ENCODE measurements at places on chromosomes 6 and 20.
A peak's percentile ranks its signal among the peaks of the same experiment; 100 is the strongest.

- DNase-seq, result no peak
Measured at GRCh38 chr6:137869549-137870307, 2.7 kb downstream of the TNFAIP3 start.

DNA sequence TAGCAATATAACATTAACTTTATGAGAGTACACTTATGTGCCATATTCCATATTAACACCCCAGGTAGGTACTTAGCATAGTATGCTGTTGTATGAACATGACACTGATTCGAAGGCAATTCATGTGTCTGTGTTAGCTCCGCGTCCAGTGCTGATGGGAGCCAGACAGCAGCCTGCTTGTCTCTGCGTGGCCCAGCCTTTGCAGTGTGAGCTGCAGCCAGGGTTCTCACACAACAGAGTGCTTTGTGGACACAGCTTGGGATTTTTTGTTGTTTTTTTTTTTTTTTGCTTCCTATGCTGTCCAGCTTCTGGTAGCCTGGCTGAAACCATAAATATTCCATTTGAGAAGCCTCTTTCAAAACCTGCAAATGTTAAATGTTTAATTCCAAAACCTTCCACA lies 350.9 kb downstream of the SMOC2 start:
- no peak for DNase-seq

GRCh38 chr6:90025523-90026061 lies 131.3 kb downstream of the GJA10 start:
- peak; percentile 52 for DNase-seq

GRCh38 chr6:36999061-36999750 lies 6.2 kb upstream of the FGD2 start:
- no peak for DNase-seq

- DNase-seq, result no peak
Measured at GRCh38 chr6:7173843-7174503, 66.2 kb downstream of the RREB1 start.

- no peak for DNase-seq
Measured at GRCh38 chr6:53924821-53925422, 130.1 kb downstream of the LRRC1 start.

DNA sequence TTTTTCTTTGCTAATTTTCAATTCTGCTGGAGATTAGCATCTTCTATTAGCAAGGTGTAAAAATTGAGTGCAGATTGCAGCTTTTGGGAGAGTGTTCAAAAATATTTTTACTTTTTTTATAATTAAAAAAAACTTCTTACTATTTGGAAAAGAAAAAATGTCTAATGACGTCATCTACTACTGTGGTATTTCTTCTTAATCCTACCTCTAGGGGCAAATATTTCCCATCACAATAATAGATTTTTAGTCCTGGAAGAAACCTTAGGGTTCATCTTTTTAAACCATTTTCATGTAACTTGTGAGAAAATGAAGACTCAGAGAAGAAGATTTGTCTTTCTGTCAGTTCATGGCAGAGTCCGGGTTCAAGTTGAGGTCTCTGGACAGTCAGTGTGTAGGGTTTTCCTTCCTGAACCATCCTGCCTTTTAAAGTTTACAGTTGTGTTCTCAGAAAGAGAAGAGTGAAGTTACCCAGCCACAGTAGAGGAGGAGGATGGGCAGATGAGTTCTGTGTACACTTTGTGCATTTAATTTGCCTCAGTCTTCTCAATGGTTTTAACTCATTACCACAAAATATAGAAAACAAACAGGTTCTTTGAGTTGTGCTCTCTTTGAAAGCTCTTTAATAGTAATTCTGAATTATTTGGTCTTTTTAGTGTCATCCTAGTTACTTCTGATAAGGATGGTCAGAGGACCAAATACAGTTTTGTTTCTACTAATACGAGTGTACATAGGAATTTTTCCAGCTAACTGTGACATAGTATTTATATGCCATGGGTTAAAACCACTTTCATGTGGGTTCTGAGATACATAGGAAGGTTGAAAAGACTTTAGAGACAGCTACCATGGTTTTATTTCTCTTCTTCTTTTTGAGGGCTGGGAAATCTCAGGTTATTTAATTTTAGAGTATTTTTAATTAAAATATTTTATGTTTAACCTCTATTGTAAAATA lies 184.7 kb downstream of the CDKAL1 start:
- no peak for DNase-seq

DNA sequence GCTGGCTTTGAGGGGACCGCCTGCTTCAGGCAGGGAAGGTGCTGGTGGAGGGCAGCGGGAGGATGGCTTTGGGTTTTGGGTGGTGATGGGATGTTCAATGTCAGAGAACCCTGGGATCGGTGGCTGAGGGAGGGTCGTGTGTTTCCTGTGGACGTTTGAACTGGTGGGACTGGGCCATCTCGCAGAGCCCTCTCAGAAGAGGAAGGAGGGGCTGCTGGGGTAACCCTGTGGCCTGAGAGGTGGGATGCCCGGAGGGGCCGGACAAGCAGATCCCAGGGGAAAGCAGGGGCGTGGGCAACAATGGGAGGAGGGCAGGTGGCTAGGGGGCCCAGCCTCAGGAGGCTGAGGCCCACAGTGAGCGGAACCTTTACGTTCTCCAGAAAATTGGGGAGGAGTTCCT lies 34.9 kb downstream of the PYGB start:
- no peak for DNase-seq

DNA sequence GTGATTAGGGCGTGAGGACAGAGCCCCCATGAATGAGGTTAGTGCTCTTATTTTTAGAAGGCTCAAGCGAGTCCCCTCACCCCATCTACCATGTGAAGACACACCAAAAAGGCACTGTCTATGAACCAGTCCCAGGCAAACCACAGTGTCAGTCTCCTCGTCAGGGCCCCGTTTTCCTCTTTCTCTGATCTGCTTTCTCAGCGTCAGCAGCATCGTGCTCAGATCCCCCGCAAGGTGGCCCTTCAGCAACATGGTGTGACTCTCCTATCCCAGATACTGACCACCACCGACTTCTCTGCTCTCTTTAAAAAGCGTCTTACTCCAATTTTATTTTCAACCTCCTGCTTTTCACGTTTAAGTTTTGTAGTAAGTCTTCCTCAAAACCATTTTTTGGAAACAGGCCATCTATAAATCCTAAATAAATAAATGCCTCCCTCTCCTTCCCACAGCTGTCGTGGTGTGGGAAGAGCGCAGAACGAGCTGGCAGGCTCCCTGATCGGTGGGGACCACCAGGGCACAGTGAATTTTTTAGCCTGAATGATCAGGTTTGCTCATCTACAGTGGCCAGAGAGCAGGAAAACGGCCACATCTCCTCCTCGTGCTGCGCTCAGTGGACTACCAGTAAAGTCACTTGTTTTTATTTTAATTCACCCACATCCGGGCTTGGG lies 113.1 kb downstream of the BMP7 start:
- DNase-seq, result no peak

DNA sequence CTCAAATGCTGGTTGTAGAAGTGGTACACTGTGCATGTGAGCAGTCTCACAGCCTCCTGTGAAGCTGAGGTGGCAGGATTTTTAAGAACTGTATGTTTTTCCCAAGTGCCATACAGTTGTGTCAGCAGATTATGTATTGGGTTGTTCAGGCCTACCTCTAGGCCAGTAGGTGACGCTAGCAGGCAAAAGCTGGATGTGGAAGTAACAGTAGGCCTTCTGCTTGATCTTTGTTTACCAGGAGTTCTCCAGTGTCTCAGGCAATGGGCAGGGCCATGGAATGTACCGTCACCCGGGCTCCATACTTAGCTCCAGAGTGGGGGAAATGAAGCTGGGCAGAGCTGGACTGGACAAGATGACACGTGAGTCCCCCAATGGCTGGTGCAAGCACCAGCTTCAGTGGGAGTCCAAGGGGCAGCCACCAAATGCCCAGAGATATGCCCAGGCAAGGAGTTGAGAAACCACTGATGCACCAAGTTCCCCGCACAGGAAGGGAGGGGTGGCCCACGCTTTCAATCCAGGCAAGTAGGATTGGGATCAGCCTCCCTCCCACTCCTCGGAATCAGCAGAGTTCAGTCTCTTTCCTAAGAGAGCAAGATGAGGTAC lies 289.7 kb downstream of the HTR1B start:
- peak; percentile 1 for DNase-seq

- no peak for DNase-seq
Measured at GRCh38 chr6:10449751-10450150, 34.9 kb upstream of the TFAP2A start.

DNA sequence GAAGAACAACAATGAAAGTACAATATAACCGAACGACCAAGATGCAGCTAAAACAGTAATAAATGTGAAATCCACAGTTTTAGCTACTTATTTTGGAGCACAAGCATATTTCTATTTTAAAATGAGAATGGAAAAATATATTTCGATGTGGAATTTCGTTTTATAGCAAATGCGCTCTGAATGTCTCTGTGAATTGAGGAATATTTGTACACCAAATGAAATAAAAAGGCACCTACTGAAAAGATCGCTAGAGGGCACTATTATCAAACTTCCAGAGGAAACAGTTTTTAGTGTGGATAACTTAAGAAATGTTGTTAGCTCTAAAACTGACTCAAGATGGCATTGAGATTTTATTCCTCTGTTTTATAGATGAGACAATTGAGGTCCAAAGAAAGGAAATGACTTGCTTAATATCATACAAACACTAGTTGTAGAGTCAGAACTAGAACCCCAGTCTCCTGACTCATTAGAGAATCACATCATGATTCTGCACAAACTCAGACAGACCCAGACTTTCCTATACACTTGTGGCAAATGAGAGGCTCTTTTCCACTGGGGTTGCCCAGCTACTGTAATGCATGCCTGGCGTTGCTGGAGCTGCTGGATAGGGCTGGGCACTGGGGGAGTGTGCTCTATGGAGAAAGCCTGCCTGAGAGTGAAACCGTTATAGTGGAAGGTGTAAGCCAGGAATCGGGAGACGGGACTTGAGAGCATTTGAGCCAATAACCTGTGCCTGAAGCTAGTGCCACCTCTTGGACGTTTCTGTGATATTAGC lies 51.9 kb downstream of the GCLC start:
- peak; percentile 66 for DNase-seq

DNA sequence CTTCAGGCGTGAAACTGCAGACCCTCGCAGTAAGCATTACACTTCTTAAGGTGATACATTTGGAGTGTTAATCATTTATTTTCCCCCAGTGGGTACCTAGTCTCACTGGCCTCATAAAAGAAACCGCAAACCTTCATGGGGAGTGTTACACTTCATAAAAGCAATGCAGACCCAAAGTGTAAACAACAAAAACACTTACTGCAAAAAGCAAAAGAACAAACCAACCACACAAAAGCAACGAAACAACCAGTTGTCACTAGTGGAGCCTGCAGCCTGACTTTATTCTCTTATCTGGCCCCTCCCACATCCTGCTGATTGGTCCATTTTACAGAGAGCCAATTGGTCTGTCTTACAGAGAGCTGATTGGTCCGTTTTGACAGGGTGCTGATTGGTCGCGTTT lies 23.8 kb downstream of the LY86 start:
- DNase-seq, result no peak

- no peak for DNase-seq
Measured at GRCh38 chr6:145258122-145258521, 477.2 kb downstream of the EPM2A start.

- no peak for DNase-seq
Measured at GRCh38 chr6:39005774-39006173, 42.8 kb upstream of the GLP1R start.

DNA sequence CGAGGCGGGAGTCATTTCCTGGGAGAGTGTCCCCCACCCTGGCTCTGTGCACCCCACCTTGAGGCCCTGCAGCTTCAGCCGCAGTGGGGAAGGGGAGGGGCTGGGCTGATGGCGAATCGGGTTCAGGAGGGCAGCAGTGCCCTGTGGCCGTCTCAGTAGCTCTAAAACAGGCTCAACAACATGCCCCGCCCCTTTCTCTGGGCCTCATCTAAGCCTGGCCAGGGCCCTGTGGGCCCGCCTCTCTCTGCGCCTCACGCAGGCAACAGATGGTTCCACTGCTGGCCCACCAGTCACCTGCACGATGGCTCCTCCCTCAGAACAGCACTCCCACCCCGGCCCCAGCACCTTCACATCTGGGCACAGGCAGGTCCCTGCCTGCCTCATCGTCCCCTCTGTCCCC lies 30.2 kb downstream of the CHRNA4 start:
- DNase-seq, result no peak

DNA sequence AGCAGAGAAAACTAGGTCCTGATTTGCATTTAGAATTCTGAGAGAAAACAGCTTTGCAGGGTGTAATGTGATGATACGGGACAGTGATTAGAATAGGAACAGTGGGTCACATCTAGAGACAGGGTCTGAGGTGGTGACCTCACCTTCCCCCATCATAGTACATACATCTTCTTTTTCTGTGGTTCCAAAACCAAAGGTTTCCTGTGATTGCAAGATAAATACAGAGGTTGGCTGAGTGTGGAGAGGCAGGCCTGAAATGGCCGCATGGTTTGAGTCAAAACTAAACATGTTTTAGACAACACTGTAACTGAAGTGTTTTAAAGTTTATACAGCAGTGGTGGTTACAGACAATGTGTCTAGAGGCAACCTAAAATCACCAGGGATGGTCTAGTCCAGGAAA lies 10.4 kb upstream of the NT5DC1 start:
- DNase-seq, result no peak

GRCh38 chr6:158856261-158856660 lies 37.1 kb upstream of the EZR start:
- DNase-seq, result no peak

DNA sequence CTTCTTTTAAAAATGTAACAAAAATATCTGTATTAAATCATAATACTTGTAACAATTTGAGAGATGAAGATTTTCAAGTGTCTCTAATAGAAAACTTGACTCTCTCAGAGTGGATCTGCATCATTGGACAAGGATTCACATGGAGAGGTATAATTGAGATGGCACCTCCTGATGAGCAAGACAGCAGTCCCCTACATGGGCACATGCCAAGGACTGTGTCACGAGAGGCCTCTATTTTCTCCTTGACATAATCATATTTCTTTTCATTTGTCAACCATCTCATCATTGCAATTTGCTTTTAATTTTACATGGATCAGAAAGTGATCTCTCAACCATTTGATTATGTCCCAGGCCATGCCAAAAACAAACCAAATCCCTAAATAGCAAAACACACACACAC lies 206.8 kb upstream of the THEMIS start:
- no peak for DNase-seq

GRCh38 chr6:110357664-110358552 lies at the start of gene METTL24:
TSS of gene METTL24 (minus strand) at chr6:110358349. CDS start at chr6:110358272, 77 bp downstream.
- no peak for DNase-seq

Measured in COLO829 (cell line).